Activated naive CD8-positive, alpha-beta T cell treated with anti-CD3 and anti-CD28 coated beads, Interleukin-2, amount 50 U/mL, for 16 hours (primary cell): ENCODE measurements at places on chromosomes 11 and 22.

DNA sequence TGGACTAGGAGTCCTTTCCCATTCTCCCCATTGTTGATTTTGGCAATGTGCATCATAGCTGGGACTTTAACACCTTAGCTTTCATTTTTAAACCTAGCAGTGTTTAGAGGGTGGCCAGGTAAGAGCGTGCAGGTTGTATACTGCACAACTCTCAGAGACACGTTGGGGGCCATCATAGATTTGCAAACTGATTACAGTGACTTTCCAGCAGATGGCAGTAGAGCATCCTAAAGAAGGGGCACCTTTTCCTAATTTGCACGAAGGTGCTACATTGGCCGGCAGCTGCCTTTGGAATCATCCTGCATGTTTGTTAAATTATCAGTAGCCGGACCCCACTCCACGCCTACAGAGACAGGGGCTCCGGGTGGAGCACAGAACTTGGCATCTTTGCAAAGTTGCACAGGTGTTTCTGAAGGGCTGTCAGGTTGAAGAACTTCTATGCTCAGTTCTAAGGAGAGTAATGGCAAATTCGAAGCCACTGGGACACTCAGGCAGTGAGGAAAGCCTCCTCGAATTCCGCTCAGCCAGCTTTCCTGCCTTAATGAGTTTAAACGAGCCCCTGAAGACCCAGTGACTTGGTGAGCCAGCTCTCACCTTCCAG lies 7.7 kb downstream of the LHFPL7 start:
- DNase-seq = no peak

GRCh38 chr11:83611600-83611999 lies 325.4 kb upstream of the CCDC90B start:
- no peak for DNase-seq

- no peak for DNase-seq
Measured at GRCh38 chr22:23773483-23774113, 949 bp downstream of the MMP11 start.

- no peak for DNase-seq
Measured at GRCh38 chr11:40597546-40598113, 861.8 kb downstream of the LRRC4C start.

DNA sequence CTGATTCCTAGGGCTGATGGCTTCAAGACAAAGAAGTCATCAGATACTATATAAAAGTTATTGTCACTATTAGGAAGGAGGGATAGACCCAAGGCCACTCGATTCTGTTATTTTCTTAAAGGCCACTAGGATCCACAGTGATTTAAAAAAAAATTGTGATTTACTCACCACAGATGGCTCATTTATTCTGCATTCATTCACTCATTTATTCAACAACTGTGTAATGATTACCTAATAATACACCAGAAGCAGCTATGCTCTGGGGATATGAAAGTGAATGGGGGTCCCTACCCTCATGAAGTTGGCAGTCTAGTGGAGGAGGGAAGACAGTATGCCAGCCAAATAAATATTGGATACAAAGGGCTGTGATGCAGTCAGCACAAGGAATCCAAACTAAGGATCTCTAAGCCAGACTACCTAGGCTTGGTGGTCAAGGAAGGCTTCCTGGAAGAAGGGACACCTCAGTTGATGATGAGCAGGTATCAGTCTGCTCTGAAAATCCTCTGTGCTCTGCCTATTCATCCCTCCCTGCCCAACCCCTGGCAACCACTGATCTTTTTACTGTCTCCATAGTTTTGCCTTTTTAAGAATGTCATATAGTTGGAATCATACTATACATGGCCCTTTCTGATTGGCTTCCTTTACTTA lies 110.5 kb downstream of the NAT10 start:
- DNase-seq = no peak

DNA sequence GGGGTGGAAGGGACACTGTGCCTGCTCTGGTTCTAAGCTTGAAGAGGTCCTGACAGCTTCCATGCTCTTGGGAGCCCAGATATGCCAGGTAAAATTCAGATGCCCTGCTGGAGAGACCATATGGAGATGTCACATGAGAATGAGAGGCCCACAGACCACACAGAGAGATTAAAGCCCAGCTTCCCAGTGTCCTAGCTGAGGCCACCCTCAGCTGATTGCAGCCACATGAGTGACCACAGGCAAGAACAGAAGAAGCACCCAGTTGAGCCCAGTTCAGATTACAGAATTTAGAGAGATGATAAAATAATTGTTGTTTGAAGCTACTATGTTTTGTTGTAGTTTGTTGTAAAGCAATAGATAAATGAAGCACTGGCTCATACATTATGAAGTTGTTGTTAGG lies 14.4 kb upstream of the PVALB start:
- no peak for DNase-seq

DNA sequence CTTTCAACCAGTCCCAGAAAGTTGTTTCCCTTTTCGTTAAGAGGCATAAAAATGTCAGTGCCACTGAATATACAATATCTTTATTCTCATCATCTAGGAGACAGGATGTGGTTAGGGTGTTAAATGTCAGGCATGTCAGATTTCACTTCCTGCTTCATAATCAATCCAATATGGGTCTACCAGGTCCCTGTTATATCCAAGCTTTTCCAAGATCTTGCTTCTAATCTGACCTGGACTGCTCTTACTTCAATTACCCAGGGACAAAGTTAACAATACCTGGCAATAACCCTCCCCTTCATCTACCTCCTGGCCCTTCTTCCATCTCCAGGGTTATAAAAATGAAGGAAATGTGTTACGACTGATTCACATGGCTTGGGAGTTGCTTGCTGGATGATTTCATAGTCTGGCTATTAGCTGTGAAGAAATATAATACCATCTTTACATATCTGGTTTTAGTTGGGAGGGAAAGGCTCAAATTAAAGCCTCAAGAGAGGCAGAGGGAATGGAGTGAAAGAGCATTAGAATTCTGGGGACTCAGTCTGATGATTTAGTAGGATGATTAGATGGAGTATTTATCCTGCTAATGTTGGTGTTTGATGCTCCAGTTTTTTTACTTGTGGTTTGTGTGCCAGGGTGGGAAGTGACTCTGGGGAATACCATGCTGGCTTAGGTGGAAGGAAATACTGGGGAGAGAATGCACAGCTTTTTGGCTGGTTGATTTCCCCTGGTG lies 534.3 kb downstream of the ETS1 start:
- DNase-seq = no peak

DNA sequence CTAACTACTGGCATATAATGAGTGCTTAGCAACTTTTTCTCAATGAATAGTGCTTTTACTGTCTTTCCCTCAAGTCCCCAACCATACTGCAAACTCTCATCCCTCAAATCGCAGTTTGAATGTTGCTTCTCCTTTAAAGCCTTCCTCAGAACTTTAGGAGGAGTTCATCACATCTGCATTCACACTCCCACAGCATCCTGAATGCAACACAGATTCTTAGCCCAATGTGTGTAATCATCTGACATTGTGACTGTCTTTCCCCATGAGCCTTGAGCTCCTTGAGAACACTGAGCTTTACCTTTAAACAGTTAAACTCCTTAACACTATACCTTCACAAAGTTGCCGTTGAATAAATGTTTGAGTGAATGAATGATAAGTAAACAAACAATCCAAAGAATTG lies 81.7 kb upstream of the FAM181B start:
- DNase-seq = no peak
